ENCODE measurements at places on chromosomes 11 and 22.

GRCh38 chr22:24503137-24503842 lies 8.2 kb downstream of the UPB1 start:
- peak; percentile 57 for DNase-seq

- no peak for DNase-seq
Measured at GRCh38 chr22:20968281-20968977, 1.4 kb downstream of the AIFM3 start.

GRCh38 chr11:11073996-11074395 lies 216.1 kb upstream of the ZBED5 start:
- DNase-seq, result no peak

DNA sequence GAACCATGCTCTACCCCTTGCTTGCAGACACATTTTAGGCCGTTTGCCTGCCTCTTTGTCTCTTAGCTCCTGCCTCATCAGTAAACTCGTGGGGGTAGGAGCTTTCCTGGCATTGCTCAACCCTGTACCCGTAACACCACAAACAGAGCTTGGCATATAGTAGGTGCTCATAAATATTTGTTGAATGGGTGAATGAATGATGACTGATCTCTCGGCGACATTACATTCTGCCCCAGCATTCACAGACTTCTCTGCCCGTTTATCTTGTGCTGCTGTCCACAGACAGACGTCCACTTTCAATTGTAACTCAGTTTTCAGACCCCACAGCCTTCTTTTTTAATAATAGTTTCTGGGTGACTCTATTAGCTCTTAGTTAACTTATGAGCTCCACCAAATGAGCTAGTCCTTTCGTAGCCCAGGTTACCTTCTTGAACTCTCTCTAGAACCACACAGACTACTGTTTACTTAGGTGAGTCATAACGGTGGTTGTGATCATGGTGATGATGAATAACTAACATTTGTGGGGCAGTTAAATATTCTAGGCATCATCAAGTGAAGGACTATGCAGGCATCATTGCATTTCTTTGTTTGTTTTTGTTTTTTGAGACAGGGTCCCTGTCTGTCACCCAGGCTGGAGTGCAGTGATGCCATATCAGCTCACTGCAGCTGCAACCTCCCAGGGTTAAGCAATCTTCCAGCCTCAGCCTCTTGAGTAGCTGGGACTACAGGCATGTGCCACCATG lies 188.4 kb downstream of the ADAMTS15 start:
- DNase-seq, result no peak

DNA sequence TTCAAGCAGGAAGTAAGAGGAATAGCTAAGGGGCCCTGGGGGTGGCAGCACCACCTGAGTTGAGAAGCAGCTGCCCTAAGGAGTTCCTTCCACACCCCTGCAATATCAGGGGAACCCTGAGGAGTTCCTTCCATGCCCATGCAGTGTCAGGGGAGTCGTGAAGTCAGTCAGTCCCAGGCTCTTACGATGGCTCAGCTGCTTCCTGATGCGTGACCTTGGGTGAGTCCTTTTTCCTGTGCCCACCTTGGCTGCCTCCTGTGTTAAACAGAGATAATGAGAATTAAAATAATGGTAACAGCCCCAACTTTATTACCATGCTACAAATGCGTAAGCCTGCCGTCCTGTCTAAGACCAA lies 181.1 kb downstream of the MIAT start:
- DNase-seq, result no peak

DNA sequence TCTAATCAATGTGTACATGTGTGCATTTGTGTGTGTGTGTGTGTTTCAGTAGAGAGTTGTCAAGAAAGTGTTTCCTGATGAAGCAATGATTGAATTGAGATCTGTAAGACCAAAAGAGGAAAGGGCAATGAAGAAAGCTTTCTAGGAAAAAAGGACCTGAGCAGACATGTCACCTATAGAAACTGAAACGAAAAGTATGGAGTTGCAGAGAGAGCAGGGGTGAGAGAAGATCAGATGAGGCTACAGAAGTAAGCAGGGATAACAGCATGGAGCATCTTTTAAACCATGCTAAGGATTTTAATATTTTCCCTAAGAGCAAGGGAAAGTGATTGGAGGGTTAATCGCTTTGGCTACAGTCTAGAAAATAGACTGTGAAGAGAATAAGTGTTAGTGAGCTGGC lies 1459.4 kb upstream of the TENM4 start:
- no peak for DNase-seq

DNA sequence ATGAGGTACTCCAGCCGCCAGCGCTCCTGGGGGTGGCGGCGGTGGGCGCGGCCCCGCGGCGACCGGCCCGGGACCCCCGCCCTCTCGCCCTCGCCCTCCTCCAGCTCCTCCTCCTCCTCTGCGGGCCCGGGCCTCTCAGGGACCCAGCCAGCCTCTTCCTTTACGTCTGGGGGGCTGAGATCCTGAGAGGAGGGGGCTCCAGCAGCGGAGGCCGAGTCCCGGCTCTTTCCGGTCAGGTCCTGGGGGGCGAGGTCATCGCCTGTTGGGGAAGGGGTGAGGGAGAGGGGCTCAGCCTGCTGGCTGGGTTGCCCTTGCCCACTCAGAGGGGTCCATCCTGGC lies 4.3 kb downstream of the ZFTA start:
- DNase-seq, result no peak

DNA sequence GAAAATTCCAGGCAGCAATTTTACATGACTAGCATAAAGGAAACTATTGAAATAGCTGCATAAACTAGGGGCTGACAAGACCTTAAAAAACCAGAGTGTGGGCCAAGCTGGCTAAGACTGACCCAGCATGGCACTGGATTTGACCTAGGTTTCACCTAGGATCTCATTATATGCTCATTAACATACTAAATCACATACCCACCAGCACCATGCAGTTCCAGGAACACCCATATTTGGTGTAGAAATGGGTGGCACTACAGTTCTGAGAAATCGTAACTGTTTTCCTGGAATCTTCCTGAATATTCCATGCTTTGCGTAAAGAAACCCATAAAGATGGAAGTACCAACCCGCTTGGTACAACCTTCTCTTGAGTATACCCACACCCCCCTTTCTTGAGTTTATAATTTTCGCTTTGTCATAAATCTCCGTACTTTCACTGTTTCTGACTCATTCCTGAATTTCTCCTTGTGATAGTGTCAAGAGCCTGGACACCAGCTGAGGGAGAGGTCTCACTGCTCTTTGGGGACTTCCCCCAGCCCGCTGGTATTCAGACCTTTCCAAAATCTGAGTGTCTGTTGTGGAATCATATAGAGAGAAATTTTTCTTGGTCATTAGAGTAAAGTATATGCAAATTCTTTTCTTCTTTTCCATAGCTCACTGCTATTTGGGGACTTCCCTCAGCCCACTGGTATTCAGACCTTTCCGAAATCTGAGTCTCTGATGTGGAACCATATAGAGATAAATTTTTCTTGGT lies 55.1 kb downstream of the MTMR3 start:
- no peak for DNase-seq

GRCh38 chr11:11454671-11455223 lies 101.7 kb upstream of the CSNK2A3 start:
- DNase-seq, result no peak

DNA sequence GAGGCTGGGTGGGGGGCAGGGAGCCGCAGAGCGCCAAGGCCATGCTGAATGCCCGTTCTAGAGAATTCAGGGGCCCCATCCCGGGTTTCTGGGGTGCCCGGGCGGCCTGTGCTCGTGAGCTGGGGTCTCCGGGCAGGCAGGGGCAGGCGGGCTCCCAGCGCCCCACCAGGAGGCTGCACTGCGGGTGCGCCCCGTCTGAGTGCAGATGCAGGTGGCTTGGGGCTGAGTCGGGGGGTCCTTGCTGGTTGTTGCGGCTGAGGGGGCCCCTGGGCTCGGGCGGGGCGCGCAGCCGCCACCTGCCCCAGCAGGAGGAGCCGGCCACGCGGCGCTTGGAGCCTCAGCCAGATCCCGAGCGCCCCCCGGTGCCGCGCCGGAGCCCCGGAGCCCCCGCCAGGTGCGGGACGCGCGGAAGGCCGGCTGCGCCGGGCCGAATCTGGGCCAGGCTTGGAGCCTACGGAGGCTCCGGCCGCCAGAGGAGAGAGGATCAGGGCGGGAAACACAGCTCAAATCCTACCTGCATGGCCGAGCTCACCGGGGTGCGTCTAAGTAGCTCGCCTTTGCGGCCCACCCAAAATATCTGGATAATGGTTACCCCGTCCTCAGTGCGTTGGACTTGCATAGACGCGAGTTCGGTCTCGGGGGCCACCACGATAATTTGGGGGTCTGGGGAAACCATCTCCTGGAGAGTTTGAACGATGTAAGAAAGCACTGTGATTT lies 590 bp upstream of the IGF2 start:
- DNase-seq, result no peak

- peak; percentile 70 for DNase-seq
Measured at GRCh38 chr11:2892215-2892966, 6.8 kb upstream of the CDKN1C start.

- DNase-seq, result no peak
Measured at GRCh38 chr11:75347781-75348566, 3.5 kb downstream of the ARRB1 start.

GRCh38 chr11:71977743-71978418 lies 20.8 kb upstream of the IL18BP start:
- peak; percentile 60 for DNase-seq

DNA sequence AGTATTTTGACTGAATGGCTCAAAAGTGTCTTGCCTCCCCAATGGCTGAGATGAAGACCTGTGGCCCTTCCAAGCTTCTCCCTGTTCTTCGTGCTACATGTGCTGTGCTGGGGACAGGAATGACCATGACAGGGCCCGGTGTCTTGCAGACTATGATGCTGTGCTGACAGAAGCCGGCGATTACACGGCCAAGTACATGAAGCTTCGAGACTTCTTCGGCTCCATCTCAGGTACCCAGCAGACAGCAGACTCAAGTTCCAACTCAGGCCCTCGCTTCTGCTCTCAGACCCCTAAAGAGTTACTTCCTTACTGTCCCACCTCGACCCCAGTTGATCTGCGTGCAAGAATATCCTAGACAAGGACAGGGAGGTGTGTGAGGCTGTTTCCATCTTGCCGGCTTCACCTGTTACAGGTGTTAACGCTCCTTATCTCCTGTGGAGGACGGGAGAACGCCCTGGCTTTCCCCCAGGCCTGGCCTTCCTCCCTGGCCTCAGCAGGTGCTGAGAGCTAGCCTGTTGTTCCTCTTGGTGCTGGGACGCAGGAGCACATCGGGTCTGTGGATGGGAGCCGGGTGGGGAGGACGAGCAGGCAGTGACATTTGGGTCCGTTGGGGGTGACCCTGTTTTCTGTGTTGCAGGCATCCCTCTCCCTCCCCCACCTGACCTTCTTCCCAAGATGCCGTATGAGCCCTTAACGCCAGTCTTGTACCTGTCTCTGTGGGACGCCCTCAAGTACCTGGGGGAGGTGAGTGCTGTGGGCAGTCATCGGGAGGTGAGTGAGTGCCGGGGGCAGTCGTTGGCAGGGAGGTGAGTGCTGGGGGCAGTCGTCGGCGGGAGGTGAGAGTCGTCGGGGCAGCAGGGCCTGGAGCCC lies 38.1 kb downstream of the GLB1L2 start:
- DNase-seq, result no peak

DNA sequence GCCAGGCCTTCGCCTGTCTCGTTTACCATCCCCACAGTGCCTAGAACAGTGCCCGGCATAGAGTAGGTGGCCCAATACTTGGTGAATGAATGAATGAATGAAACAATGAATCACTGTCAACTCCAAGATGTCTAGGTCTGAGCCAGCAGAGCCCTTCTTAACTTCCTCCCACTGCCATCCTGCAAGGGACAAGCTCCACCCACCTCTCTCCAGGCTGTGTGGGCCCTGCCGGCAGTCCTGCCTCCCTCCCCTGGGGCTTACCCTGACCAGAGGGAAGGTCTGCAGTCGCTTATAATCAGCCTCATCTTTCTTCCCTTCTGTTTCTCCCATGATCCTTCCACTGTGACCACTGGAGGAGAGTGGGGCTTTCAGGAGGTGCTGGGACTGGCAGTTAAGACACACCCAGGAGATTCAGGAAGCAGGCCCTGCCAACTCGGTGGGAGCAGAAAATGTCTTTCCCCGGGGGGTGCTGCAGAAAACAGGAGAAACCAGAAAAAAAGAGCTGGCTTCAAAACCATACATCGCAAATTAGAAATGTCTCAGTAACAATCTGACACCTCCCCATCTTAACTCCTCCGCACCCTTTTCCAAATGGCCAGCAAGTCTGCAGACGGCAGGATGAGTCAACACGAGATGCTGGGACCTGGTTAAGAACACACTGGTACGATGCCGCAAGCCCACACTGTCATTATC lies 11.4 kb downstream of the DNAL4 start:
- DNase-seq, result no peak

- no peak for DNase-seq
Measured at GRCh38 chr11:122113836-122114825, 1.9 kb downstream of the BLID start.

DNA sequence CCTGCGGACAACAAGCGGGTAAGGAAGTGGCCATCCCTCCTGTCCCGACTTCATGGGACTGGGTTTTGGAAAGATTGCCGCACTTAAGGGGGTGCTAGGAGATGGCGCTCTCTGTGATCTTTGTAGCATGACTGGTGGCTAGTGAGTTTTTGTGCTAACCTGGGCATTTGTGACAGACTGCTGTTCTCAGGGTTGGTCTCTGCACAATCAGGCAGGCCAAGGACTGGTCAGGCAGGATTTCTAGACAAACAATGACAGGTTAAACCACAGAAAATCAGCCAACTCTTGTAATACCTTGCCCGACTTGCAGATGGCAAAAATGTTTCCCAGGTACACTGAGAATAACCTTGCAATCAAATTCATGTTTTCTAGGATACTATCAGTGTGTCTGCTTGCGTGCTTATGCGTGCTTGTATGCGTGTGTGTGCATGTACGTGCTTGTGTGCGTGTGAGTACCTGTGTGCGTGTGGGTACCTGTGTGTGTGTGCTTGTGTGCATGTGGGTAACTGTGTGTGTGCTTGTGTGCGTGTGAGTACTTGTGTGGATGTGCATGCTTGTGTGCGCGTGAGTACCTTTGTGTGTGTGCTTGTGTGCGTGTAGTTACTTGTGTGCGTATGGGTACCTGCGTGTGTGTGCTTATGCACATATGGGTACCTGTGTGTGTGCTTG lies 25.6 kb upstream of the SORL1-AS1 start:
- DNase-seq, result no peak

DNA sequence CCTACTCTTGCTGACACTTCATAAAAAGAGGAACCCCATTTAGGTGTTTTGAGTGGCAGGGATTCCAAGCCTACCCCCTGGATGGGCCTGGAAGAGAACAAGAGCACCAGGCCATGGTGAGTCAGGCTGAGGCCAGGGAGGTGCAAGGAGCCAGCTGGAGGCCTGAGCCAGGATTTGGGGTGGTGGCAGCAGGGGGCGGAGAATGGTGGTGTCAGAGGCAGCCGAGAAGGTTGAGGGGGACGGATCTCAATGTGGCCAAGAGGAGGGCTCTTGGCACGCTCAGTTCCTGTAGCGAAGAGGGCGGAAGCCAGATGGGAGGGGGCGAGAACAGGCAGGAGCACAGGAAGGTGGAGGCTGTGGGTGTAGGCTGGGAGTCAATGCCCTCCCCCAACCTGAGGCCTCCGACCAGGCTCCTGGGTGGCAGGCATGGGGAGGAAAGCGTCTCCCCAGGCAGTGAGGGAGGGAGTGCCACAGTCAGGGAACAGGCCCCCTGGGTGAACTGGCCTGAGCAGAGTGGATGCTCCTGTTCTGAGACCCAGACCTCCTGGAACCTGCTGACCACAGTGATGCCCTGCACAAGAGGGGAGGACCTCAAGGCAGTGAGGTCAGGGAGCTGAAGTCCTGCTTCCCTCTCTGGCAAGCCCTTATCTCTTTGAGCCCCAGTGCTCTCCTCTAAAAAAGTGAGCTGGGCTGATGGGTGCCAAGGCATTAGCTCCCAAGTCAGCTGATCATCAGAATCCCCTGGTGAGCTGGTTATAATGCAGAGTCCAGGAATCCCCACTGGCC lies 13.9 kb downstream of the RTN4RL2 start:
- no peak for DNase-seq
